Activated naive CD4-positive, alpha-beta T cell (primary cell): ENCODE measurements at places on chromosomes 1 and 21.

- no peak for DNase-seq
Measured at GRCh38 chr1:217539510-217539909, 91.4 kb downstream of the GPATCH2 start.

DNA sequence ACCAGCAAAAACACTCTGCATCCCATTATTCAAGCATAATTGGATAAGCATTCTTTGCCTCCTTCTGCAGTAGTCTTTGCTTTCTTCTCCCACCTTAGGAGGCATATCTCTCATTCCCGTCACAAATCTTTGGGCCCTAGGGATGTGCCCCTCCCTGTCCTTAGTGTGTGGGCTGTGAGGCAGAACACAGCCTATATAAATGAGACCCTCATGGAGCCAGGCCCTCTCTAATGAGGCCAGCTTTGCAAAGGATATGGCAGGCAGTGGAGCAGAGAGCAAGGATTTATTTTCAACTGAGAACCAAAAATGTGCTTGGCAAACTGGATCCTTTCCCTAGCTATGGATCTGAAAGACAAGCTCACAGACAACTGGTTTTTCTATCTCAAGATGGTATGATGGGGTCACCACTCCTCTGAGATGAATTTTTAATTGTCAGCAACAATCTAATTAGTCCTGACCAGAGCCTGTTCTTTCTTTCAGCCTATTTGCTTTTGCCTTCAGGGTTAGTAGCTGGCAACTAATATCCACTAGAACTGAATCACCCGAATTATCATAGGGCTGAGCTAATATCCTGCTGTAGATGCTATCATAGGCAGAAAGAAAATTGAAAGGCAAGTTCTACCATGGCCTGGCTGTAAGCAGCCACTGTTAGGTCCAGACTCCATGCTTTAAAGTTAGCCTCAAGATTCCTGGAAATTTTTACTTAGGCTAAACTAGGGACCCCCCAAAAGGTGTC, 134.2 kb downstream of the SYT2 start:
- DNase-seq, result no peak

DNA sequence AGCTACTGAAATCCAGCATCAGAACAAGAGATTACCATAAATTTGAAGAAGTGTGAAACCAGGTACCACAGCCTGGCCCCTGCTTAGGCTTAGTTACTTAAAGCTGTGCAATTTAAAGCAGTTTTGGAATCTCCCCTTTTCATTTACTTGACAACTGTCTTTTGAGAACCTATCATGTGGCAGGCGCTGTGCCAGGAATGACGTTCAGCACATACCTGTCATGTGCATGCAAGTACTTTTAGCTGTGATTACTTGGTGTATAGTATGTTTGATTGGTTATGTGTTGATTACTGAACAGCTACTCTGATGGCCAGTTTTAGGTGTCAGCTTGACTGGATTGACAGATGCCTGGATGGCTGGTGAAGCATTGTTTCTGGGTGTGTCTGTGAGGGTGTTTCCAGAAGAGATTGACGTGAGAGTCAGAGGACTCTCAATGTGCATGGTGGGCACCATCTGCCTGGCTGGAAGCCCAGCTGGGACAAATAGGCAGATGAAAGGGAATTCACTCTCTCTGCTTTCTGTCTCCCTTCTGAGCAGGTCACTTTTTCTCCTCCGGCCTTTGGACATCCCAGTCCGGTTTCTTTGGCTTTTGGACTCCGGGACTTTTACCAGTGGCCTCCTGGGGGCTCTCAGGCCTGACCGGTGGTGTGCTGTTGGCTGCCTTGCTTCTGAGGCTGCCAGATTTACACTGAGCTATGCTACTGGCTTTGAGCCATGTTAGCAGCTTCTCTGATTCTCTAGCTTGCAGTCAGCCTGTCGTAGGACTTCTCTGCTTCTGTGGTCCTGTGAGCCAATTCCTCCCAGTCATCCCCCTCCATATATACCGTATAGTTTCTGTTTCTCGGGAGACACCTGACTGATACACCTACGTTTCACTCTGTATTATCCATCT, 178.0 kb downstream of the RYR2 start:
- no peak for DNase-seq

GRCh38 chr1:153494976-153495535, 34.6 kb upstream of the S100A7 start:
- peak; percentile 72 for DNase-seq

- no peak for DNase-seq
Measured at GRCh38 chr1:85088408-85088784, 40.1 kb upstream of the MCOLN3 start.

DNA sequence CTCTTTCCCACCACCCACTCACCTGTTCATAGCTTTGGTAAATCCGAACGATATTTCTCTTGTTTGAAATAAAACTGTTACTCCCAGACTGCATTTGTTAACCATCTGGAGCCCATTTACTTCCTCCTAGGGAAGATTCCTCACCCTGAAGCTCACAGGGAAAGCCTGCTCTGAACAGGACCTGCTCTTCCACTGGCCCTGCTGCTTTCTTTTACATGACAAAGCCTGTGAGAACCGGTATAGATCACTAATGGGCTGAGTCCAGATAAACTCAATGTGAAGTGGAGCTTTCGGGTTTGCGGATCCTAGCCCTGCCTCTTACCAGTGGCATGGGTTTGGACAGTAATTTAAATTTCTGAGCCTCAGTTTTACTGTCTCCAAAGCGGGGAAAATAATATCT, 45.2 kb downstream of the FAM163A start:
- DNase-seq, result no peak

- no peak for DNase-seq
Measured at GRCh38 chr1:7103874-7104273, 318.6 kb downstream of the CAMTA1 start.

DNA sequence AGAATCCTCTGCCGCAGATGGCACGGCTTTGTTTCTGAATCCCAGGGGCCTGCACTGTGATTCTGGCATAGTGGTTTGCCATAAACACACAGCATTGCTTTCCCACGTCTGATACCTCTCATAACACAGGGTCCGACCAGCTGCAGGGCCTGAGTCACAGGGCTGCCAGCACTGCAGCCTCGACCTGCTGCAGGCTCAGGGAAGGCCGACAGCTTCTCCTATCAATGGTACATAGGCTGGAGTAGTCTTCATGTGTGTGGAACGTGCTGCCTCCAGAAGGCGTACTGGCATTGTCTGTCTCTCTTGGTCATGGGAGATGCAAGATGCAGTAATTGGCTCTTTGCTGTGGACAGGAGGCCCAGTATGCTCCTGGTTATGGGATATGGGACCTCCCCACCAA, 53.5 kb upstream of the PDE9A start:
- no peak for DNase-seq

- DNase-seq, result no peak
Measured at GRCh38 chr21:33202464-33203363, 27.0 kb upstream of the IFNAR2 start.

DNA sequence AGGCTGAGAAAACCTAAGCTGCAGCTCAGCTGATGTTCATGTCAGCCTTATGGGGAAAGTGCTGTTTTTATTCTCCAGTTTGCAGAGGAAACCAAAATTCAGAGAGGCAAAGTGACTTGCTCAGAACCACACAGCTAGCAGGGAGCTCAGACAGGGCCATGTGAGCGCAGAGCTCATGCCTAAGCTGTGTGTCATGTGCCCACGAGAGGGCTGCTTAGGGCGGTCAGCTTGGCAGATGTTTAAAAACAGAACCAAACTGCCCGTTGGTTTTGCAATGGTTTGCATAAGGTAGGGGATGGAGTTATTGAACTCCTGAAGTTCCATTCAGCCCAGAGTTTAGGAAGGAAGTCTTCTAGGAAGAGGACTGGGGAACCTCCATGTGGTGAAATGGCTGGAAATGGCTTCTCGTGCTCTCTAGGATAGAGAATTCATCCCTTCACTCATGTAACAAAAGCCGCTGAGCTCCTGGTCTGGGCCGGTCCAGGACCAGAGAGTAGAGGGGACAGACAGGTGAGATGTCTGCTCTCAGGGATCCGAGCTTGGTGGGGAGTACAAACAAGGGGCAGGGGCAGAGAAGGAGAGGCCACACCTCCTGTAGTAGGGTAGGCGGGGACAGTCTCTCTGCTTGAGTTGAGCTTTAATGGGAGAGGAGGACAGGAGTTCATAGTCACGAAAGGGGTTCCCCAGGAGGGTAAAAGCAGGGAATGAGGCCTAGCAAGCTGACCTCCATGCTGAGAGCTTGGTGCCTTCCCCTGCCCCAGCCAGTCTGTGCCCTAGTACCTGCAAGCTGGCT, 46.9 kb downstream of the ARHGEF10L start:
- no peak for DNase-seq

GRCh38 chr1:160429702-160430535, 29.6 kb downstream of the VANGL2 start:
- DNase-seq, result no peak

GRCh38 chr1:100481303-100481702, 56.6 kb upstream of the GPR88 start:
- DNase-seq, result no peak

- no peak for DNase-seq
Measured at GRCh38 chr1:162347281-162347680, 29.4 kb downstream of the SPATA46 start.

DNA sequence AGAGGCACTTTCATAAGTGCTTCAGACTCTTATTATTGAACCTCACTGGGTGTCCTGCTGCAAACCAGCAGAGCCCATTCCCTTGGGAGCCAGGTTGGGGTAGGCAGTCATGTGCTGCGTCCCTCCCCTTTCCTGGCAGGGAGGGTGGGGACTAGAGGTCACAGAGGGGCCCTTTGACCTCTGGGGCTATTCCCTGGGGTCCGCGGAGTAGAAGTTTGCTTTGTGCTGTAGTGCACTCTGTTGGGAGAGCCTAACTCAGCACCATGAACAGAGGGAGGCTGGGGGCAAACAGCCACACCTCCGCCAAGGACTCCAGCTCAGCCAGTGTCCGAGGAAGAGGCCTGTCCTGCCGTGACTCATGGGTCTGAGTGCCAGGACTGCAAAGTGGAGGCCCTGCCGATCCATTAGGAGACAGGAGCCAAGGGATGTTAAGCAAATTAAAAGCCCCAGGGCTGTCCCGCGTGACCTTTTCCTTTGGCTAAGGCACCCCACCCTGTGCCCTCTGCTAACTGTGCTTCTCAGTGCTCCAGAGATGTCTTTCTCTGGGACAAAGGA, 3.0 kb upstream of the IGSF21 start:
- DNase-seq, result no peak

- no peak for DNase-seq
Measured at GRCh38 chr1:47183308-47184089, 6.3 kb downstream of the PDZK1IP1 start.

DNA sequence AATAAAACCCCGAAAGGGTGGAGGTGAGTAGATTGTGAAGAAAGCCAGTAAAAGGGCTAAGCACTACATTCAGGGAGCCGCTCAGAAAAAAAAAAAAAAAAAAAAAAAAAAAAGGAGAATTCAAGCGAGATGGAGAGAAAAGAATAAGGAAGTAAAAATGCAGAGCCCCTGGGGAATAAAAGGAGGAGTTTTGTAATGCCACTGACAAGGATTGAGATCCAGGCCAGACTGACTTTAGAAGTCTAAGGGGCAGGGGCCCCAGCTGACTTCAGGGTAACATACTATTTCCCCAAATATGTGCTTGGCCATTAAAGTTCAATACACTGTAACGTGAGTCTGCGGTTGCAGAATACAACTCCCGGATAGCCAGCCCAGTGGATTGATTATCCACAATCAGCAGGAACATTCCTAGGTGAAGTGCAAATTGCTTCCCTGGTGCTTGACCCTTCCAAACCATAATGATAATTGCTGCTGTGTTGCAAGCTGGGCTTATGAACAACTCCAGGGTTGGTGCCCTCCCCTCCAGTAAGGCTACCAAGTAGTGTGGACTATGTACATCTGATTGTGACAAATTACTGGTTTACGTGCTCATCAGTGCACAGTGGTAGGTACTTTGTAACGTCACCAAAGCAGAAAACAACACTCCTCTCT, 30.7 kb upstream of the RRP15 start:
- no peak for DNase-seq

GRCh38 chr21:26810676-26811415, 34.4 kb downstream of the ADAMTS1 start:
- DNase-seq, result no peak

DNA sequence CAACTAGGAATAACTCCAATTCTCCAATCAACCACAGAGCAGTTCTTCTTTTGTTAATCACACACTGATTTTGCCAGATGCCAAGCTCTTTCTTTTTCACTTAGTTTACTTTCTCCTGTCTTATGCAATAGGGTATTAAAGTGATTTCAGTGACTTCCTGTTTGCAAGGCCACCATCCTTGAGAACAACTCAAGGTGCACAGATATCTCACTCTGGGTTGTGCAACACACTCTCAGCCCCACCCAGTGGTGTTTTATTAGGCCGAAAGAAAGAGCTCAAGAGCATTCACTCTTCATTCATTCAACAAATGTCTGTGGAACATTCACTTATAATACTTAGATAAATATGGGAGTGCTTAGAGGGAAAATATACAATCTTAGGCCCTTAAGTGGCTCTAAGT, 352.5 kb downstream of the ZNF326 start:
- DNase-seq, result no peak

DNA sequence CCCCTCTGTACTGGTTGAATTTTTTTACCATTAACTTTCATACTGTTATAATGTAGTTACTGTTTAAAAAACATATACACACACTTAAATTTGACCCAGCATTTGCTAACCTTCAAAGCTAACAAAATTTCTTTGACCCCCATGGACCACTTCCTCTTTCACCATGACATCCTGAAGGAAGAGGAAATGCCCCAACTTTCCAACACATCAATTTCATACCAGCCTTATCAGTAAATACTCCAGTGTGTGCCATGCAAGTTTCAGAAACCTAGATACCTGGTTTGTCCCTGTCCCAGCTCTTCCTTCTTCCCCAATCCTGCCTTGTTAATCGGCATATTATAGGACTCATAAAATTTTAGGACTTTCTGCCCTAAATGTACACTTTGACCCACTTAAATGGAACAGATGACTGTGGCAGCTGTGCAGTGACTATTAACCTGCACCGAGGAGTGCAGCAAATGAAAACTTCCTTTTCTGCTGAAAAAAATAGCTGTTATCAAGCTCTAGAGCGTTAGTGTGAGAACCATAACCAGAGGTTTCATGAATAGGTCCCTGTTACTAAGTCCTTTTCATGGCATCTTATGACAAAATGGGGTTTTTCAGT, 54.1 kb downstream of the DTL start:
- DNase-seq, result no peak

DNA sequence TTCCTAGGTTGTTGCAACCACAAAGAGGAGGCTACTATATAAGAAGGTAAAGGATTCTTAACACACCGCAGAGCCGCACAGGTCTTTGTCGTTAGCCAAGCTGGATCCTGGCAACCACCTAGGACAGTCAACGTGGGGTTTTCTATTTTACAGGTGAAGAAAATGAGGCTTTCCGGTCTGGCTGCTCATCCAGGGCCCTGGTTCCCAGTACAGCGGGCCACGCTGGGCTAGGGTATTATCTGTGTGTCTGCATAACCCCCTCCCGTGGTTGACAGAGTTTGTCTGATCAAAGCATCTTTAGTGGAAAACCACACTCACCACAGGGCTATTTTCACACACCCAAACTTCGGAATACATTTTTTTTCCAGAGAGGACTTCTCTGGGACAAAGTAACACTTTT, 39.0 kb upstream of the PDE9A start:
- no peak for DNase-seq
